Lower leg skin (tissue), 4 donors: ENCODE measurements at places on chromosomes 6 and 20. TPM values are rescaled to one million over a fixed set of nuclear protein-coding genes. Genes with fewer than 3 reads are reported as not detected.
A peak's percentile ranks its signal among the peaks of the same experiment; 100 is the strongest.

The TBXT gene
- total RNA-seq, result not detected

The BPIFB2 gene
- total RNA-seq, result not detected

The MYH7B gene
- total RNA-seq, result 0.10 TPM

DNA sequence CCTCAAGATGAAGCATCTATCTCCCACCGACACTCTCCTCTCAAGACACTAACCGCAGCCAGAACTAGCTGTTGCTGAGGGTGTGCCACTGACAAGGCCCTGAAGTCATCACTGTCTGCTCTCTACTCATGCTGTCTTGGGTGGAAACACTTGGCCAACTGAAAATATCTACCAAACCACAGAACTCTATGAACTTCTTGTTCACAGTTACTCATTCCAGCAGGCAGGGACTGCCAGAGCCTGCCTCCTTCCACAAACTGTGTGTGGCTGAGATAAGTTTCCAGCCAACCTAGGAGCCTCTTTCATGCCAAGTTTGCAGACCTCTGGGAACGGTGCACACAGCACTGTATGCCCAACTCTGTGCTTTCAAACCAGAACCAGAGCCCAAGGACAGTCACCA lies 45.5 kb upstream of the NXT1 start:
- DNase-seq, result peak; percentile 59

The OR2J2 gene
- total RNA-seq, result not detected

The C20orf144 gene
- total RNA-seq, result not detected

DNA sequence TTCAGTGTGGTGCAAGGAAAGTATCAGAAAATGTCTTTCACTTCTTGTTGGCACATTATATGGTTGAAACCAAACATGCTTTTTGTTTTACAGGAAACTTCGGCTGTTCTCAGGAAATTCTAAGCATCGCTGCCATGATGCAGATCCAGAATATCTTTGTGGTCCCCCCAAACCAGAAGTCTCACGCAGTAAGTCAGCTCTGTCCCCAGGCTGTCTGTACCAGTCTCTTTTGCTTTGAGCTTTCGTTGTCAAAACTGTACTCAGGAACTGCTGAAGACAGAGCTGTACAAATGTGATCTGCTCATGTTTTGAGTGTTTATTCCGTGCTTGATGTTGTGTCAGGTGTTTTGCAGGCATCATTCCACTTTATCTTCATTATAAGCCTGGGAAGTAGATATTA lies 59.6 kb downstream of the DHX35 start:
- no peak for DNase-seq

The BPIFB4 gene
- not detected for total RNA-seq

DNA sequence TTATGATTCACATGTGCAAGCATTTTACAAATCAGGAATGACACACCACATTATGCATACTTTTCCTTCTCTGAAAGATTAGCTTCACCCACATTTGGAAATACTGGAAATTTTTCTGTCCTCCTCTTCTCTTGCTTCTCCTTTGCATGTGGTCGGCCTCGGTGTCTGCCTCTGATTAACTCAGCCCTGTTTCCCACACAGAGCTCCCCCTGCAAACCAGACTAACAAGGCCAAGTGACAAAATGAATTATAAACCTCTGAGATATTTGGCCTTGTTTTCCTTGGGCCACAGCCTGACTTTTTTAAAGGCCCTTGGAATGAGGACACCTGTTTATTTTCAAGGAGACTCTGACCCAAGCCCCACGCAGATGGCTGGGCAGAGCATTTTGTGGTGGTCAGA lies 9.0 kb upstream of the CCN6 start:
- DNase-seq, result no peak

DNA sequence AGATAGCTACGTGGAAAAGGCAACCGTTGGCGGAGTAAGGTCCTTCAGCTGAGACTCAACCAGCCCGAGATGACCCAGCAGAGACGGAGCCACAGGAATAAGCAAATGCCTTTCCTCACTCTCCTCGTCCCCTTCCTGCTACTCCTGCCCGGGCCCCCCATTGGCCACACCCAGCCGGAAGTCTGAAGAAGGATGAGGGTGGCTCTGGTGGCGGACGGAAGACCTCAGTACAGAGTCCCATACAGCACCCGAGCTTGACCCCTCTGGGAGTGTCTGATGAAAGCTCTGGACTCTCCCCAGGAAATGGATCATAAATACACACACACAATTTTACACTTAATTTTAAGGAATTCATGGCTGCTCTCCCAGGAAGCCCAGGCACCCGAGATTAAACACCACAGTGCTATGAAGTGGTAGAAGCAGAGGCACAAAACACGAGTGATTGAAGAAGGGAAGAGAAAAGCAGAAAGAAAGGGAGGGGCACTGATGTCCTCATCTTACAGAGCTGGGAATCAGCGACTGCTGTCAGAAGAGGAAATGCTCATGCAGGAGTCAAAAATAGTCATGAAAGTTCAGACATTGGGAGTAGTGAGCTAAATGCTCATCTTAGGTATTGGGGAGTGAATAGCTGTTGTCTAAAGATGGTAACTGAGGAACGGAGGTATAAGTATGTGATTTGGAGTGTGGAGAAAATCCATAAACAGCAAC lies 125.6 kb downstream of the BANF2 start:
- DNase-seq, result no peak

GRCh38 chr20:32521780-32522525 lies 63.2 kb downstream of the NOL4L start:
- no peak for DNase-seq

GRCh38 chr6:166777096-166777630 lies 150.1 kb upstream of the RPS6KA2 start:
- peak; percentile 71 for DNase-seq

DNA sequence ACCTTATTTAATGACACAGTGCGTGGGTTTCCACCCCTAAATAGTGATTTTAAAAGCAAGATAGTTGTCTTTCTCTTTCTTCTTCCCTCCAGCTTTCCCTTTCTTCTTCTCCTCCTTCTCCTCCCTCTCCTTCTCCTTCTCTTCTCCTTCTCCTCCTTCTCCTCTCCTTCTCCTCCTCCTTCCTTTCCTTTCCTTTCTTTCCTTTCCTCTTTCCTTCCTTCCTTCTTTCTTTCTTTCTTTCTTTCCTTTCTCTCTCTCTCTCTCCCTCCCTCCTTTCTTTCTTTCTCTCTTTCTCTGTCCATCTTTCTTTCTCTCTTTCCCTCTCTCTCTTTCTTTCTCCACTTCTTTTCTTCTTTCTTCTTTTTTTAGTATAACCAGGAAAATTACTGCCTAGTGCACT lies 670.6 kb downstream of the GRIK2 start:
- DNase-seq, result no peak

- DNase-seq, result no peak
Observed at GRCh38 chr6:46014511-46015118, 1.0 kb downstream of the CLIC5 start.

DNA sequence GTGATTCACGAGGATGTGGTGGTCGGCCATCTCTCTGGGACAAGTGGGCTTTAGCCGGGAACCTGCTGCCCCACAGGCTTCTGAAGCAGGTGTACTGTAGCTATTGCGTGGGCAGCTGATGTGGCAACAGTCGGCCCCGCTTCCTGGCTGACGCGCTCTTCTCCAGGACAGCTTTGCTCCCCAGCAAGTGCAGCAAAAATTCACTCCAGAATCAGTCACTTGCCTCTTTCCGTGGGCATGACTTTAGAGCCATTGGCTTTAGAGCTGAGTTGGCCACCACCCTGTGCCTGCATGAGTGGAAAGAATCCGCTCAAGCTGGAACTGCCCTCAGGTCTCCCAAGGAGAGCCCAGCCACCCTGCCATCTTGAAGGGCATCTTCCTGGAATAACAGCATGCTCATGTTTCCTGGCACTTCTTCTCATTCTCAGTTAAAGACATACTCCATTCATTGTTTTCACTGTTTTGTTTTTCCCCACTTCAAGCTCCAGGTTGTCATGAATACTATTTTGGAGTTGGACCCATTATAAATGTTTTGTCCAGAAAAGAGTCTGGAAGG lies 178.3 kb downstream of the ZDHHC14 start:
- no peak for DNase-seq

DNA sequence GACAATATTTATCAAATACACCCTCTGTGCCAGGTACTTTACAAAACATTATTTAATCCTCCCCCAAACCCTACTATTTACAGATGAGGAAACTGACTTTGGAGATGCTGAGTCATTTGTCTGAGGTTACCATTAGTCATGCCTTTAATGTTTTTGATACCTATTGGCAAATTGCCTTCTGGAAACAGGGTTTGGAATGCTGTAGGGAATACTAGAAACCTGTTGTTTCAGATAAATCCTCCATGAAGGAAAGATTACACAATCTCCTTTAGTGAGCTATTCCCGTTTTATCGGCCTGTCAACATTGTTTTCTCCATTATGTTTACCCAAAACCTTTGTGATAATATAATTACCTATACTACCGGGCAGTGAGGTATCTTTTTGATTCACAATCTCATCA lies 93.6 kb upstream of the ADGRF1 start:
- DNase-seq, result no peak
